Thoracic aorta (tissue), 2 donors: ENCODE measurements at places on chromosomes 4 and X. TPM values are rescaled to one million over a fixed set of nuclear protein-coding genes. Genes with fewer than 3 reads are reported as not detected.

The LRRC66 gene
- total RNA-seq: 0.42 TPM

GRCh38 chrX:71917621-71918343 is 7.1 kb downstream of the NHSL2 start:
- no peak for DNase-seq

DNA sequence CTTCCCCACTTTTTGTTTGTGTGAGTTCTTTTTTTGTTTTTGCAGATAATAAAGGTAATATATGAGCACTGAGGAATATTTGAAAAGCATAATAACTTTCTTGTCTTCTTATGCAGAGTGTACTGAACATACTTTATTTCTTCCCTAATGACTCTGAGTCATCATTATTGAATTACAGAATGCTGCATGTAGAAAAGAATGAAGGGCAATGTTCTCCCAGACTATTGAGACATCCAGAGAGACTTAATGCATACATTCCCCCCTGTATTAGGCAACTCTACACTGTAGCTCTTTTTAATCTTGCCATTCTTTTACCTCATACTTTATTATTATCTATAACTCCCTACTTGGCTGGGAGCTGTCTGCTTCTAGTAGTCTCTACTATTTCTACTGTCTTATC is 240.5 kb upstream of the ANKRD50 start:
- no peak for DNase-seq

- no peak for DNase-seq
Measured at GRCh38 chr4:52126966-52127365, 75.9 kb downstream of the SPATA18 start.

DNA sequence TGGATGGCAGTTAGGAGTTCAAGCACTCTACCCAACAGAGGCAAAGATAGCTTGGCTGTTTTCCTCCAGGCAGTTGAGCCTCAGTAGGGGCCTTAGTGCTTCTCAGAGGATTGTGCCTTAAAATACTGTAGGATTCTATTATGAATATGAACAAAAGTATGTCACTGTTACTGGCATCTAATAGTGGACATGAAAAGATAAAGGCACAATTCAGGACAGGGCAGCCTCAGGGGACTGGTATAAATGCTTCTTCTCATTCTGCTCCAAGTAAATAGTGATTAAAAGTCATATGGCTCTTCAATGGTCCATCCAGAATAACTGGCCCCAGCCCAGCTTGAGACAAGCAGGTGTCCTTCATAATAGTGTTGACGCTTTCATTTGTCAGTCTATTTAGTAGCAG is 17.7 kb downstream of the COL4A6 start:
- no peak for DNase-seq

DNA sequence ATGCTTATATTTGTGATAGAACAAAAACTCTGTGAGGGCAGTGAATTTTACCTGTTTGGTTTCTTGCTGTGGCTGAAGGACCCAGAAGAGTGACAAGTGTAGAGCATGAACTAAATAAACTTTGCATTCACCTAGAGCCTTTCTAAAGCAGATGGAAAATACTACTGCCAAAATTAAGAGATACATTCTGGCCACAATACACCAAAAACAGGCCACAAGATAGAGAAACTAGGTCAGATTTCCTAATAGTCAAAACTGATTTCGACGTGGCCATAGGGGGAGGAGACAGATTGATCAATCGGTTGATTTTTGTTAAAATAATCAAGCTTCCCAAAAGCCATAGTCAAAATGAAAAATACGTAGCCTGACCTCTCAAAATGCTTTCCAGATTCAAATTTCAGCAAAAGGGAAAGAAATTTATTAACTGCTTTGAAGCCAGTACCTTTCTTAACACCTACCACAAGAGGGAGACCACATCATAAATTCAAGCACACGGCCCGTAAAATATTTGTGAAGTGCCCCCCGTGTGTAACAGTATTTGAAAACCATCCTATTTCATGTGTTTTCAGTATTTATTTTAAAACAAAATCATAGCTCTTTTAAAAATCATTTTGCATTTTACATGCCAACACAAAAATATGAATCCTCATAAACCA is 132.4 kb downstream of the CORIN start:
- DNase-seq: no peak
